ENCODE measurements at places on chromosomes 4 and X.

- no peak for DNase-seq
Measured at GRCh38 chr4:6342530-6343293, 73.1 kb downstream of the WFS1 start.

GRCh38 chr4:784401-785331, 41.3 kb downstream of the CPLX1 start:
- DNase-seq = no peak

- no peak for DNase-seq
Measured at GRCh38 chrX:106168107-106168506, at the start of gene PWWP3B. TSS of gene PWWP3B (plus strand) at chrX:106168305. CDS start at chrX:106205433, 37,128 bp downstream.

DNA sequence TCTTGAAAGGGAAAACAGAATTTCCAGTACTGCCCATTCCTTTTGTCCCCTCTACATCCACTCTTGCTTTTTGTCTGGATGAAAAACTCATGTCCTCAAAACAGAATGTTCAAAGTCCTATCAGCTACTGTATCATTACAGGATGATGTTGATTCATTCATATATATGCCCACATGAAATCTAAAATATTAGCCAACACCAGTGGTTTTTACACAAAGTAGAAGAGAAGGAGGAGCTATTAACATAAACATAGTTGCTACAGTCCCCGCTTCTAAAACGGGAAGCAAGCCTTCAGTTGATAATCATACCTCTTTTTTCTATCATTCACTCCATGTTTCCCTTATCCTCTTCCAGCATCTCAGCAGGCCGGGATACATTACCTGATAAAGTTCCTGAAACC, 7.7 kb upstream of the THOC2 start:
- no peak for DNase-seq

DNA sequence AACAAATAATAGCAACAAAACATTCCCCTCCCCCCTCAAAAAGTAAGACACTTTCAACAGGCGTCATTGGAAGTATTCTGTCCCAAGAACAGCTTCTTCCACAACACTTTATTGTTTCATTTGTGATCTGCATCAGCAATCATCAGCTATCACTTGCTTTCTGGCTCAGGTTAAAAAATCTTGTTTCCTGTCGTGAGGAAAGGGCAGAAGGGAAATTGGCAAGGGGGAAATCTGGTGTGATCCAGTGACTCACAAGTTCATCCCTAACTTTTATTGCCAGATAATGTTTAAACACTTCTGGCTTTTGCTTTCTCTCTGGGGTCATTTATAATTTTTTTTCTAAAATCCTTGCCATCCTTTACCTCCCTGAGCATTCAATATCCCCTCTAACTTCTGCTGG, 247.4 kb upstream of the GIMD1 start:
- DNase-seq = no peak

DNA sequence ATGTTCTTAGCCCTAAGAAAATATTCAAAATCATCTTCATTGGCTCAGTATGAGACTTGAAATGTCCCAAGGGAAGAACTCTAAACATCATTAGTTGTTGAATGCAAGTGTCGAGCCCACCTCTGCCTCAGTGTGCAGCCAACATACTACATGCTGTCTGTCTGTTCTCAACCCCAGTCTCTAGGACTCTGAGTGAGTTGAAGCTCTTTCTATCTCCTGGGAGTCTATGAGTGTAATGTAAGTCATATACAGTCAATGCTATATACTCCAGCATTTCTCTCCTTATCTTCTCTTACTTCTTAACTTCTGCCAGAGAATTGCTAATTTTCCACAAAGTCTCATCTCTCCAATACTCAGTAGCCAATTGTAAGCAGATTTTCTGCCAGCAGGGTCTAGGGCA, 61.3 kb downstream of the SPATA18 start:
- DNase-seq = no peak

DNA sequence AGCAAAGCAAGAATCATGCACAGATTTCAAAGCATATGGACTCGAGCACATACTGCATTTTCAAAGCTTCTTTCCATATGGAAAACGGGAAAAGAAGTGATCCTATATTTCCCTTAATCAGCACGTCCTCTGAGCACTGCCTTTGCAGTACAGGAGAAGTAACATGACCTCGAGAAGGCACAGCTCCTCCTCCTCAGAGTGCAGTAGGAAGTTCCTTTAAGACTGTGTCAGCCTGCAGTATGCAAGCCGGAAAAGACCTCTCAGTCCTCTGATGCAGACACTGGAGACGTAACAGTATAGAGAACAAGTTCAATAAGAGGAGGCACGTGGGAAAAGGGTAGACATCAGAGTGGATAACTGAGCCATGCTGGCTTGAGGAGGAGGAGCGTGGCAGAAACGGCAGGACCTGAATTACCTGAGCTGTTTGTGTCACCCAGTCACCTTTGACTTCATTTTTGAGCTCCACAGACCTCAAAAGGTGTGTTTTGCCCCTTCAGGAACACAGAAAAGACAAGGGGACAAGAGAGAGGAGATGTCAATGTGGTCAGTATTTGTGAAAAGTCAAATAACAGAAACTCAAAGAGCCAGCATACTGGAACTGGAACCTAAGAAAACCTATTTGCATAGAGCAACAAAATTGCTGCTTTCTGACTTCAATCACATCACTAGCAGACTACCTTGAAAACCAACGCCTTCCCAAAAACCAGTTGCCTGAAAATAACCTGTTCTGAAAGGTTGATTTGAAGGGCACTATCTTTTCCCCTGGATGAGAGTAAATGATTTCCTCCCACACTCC, 20.8 kb downstream of the IRF2 start:
- DNase-seq = no peak

DNA sequence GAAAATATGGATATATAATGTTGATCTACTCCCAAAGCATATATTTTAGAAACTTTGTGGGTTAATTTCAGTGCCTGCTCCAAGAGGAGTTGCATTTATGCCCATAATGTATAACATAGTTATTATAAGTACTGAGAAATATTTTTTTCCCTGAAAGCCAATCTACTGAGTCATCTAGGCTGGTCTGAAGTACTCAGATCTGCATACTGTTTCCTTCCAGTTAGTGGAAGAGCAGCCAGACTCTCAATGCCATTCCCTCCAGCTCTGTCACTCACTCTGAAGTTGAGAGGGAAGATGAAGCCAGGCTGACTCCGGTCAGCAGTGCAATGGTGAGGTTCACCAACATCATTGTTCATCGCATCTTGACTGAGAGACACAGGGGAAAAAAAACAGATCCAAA, 505.1 kb downstream of the PPARGC1A start:
- DNase-seq = no peak

GRCh38 chr4:53233114-53233795, 132.6 kb downstream of the SCFD2 start:
- no peak for DNase-seq

DNA sequence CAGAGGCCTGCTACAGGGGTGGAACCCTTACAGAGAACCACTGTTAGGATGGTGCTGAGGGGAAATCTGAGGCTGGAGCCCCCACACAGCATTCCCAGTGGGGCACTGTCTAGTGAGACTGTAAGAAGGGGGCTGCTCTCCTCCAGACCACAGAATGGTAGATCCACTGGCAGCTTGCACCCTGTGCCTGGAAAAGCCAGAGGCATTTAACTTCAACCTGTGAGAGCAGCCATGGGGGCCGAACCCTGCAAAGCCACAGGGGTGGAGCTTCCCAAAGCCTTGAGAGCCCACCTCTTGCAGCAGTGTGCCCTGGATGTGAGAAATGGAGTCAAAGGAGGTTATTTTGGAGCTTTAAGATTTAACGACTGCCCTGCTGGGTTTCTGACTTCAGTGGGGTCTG, 159.4 kb downstream of the BMPR1B start:
- DNase-seq = no peak

DNA sequence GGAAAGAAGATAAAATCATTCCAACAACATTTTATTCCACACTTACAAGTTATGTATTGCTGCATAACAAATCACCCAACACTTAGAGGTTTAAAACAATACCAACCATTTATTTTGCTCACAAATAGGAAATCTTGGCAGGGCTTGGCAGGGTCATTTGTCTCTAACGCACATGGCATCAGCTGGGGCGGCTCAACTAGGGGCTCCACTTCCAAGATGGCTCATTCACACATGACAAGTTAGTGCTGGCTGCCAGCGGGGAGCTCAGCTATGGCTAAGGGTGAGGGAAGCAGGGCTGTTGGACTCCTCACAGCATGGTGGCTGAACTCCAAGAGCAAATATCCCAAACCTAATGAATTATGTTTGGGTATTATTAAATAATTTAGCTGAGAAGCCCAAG, 377.0 kb downstream of the ZNF674 start:
- no peak for DNase-seq

- DNase-seq = no peak
Measured at GRCh38 chr4:94277534-94277933, 65.1 kb downstream of the HPGDS start.

DNA sequence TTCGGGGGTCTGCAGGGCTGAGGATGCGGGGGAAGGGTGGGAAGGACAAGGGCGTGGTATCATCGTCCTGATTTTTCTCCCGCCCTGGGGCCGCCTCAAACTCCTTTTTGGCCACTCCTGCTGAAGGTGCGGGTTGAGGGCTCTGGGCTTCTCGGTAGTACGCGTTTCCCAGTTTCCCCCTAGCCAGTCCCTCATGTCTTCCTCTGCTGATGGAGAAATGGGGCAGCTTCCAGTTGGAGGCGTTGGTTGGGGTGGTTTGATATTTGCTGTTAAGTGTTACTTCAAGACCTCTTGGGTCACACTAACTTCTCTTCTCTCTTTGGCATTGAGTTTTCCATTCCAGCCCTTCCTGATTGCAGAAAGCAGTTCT, 482 bp downstream of the GSTCD start:
- no peak for DNase-seq

DNA sequence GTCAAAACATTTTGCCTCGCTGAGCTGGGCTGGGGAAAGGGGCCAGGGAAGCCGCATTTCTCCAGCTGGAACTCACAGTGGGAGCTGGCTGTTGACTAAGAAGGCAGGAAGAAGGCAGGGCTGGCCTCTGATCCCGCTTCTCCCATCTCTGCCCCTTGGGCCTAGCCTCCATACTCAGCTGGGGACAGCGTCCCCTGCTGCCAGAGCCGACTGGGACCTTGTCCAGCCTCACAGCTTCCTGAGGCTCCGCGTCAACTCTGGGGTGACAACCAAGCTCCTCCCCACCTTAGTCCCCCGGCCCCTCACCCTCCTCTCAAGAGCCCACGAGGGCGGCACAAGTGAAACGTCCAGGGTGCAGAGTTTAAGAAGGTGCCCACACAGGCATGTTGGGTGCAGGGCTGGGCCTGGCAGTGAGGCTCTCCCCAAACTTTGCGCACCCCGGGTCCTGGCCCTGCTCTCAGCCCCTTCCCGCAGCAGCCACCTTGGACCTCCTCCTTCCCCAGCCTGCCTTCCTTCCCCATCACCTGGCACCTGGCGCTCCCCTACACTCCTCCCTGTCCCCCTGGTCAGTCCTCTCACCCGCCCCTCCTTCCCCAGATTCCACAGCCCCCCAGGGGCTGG, 100.8 kb downstream of the PSAPL1 start:
- DNase-seq = no peak

DNA sequence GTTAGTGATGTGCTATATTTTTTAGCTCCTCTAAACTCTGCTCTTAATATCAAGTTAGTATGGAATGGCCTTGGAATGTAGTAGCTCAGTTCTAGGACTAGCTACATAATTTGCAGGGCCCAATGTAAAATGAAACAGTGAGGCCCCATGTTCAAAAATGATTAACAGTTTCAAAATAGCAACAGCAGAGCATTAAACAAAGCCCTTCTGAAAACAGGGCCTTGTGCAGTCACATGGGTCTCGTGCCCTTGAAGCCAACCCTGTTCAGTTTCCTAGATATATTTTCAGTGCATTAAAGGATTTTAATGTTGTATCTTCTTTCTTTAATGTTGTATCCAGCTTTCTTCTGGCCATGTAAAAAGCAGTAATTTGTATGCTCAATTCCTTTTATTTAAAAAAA, 82.1 kb downstream of the TASL start:
- DNase-seq = no peak

DNA sequence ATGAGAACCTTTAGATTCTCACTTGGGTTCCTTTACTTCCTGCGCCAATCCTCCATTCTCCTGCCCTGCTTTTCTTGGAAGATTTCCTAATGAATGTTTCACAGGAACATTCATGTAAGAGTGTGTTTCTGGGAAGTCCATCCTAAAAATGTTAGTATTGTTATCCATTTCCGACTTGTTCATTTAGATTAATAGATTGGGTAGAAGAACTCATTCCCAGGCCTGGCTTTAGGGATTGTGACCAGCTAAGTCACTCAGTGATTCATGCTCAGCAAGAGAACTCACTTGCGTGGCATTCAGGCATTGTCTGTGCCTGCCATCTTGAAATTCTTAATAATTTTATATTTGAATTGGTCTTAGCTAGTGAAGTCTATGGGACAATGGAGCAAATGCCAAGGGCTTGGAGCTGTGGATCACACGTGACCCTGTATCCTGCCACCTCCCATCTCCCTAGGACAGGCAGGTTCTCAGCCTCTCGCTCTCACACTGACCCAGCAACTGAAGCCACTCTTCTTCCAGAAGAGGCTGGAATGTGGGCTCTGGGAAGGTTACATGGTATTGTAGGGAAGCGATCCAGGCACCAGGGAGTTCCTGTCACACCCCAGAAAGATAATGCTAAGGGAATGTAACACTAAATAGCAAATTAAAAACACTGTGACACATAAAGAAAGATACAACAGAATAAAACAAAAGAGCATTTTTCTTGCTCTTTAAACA, 562.1 kb downstream of the TMA16 start:
- no peak for DNase-seq

DNA sequence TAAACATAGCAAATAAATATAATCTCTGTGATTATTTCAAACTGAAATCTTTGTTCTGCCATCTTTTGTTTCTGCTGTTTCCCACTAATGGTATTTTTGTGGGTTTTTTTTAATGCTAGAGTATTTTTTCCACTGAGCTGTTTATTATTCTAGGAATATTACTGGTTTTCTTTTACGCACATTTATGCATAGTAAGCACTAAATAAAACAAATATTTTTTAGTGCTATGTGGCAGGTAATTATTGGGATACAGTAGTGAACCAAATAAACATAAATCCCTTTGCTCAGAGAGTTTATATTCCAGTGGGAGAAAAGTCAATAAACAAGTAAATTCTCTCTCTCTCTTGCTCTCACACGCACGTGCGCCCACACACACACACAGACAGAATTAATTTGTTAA, 397.4 kb downstream of the PRDM5 start:
- DNase-seq = no peak

DNA sequence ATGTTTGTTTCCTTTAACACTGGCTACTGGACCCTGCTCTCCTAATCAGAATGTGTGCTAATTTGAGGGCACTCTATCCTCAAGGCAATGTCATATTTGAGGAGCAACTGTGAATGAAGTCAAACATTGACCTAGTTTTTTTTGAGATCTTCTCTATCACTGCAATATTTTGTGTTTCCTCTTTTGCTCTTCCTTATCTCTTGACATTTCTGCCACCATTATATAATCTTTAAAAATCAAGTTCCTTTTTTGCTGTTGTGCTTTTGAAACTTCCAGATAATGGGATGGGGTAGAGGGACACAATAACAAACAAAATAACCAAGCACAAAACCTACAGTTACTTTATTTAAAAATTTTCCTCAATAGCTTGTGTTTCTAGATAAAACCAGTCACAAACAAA, 7.4 kb upstream of the WDFY3 start:
- no peak for DNase-seq

GRCh38 chrX:49995107-49995731, 72.8 kb downstream of the CLCN5 start:
- no peak for DNase-seq

GRCh38 chr4:6492027-6492590, 19.7 kb upstream of the PPP2R2C start:
- DNase-seq = no peak

Data from keratinocyte (primary cell).